CD8-positive, alpha-beta memory T cell (primary cell): ENCODE measurements at places on chromosomes 2 and 18.

- no peak for DNase-seq
Observed at GRCh38 chr2:152815634-152816257, 97.3 kb downstream of the ARL6IP6 start.

DNA sequence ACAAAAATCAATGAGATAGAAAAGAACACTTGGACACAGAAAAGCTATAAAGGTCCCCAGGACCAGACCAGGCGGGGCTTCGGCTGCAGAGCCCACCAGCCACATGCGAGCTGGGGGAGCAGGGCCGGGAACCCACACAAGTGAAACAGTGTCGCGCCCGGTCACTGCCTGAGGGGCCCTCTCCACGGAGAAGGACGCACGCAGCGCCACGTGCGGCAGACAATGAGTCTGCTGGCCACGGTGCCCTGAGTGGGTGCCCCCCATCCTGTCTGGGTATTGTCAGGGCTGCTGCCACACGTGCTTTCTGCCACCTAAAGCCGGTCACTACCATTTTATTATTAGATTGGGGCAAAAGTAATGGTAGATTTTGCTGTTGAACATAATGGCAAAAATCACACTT is 207.9 kb upstream of the HDAC4 start:
- no peak for DNase-seq

- DNase-seq, result no peak
Observed at GRCh38 chr18:1541478-1541877, 636.8 kb downstream of the ADCYAP1 start.

- no peak for DNase-seq
Observed at GRCh38 chr2:37553411-37554154, 117.9 kb downstream of the CDC42EP3 start.

DNA sequence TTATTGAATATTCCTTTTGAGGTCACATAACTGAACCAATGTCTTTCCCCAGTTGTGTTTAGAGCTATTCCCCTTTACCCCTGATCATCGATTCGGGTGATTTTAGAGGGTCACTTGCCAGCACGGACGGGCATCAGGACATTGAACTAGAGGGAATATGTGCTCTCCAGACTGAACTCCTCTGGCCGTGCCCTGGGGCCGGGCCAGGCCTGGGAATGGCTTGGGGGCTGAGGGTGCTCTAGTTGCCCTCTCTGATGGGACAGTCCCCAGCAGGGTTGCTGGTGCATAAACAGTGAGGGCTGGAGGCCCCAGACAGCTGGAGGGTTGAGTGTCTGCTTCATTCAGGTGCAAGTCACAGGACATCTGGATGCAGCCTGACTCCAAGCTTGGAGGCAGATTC is 90.7 kb downstream of the SMIM21 start:
- DNase-seq, result no peak

- DNase-seq, result no peak
Observed at GRCh38 chr2:217461674-217462073, 541.1 kb downstream of the TNS1 start.

DNA sequence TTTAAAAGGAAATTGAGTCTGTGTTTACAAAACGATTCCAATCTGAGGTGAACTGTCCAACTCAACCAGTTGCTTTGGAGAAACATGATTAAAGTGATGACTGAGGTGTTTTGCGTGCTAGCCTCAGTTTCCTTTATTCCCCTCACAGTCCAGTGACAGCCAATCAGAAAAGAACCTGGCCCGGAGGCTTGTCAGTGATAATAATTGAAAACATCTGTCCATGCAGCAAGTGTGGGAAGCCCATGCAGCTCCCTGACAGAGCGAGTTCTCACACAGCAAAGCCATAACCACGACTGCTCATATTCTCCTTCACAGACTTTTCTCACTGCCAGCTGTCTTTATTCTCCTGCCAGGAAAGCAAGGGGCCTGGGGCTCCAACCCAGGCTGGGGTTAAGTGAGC is 613.4 kb downstream of the ARHGAP15 start:
- no peak for DNase-seq
